SJCRH30 (cell line): ENCODE measurements at places on chromosomes 4 and X.

DNA sequence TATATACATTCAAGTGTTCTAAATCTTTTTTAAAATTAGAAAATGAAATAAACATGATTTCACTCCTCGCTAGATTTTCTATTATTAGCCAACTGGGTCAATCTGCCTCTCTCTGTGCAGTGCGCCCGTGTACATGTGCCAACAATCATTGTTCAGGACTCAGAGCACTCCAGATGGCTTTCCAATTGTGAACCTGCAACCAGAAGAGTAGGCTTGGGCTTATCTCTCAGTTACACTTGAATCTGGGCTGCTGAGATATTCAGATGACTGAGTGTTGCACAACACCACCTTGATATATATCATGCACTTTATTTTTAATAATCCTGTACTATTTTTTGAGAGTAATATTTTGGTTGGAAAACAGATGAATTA is 184.0 kb upstream of the FSTL5 start:
- DNase-seq: no peak

GRCh38 chr4:15420642-15421041 is 7.2 kb upstream of the C1QTNF7 start:
- peak; percentile 56 for DNase-seq

- DNase-seq: no peak
Observed at GRCh38 chrX:13570261-13570605, 832 bp downstream of the EGFL6 start.

GRCh38 chr4:120003193-120003592 is 63.5 kb downstream of the MAD2L1 start:
- no peak for DNase-seq

DNA sequence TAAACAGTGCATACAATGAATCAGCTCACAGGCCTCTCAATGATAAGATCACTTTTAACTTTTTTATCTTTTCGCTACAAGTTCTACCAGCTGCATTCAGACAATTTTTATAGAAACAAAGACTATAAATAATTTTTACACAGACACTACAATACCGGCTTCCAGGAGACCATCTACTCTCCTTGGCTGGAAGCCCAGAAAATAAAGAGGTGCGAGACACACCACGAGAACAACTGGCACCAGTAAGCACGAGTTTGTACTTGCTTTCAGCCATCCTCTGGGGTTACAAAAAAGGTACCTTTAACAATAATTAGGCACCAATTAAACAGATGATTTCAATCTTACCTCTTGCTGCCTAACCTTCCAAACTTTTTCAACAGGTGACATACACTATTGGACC is 11.2 kb upstream of the PRDX4 start:
- DNase-seq: peak; percentile 13

DNA sequence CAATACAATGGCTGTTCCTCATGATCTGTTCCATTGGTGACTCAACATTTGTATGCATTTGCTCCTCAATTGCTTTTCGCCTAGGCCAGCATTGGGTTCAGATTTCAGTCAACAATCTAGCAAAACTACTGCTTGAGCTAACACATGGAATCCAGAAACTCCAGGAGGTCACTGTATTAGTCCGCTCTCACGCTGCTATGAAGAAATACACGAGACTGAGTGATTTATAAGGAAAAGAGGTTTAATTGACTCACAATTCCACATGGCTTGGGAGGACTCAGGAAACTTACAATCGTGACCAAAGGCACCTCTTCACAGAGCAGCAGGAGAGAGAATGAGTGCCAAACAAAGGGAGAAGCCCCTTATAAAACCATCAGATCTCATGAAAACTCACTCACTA is 67.1 kb downstream of the RXFP1 start:
- no peak for DNase-seq

GRCh38 chr4:67743194-67743593 is 11.0 kb downstream of the GNRHR start:
- no peak for DNase-seq

- DNase-seq: no peak
Observed at GRCh38 chr4:1112821-1113182, 562 bp downstream of the RNF212 start.

GRCh38 chrX:24399550-24399949 is 39.1 kb downstream of the SUPT20HL1 start:
- DNase-seq: no peak

DNA sequence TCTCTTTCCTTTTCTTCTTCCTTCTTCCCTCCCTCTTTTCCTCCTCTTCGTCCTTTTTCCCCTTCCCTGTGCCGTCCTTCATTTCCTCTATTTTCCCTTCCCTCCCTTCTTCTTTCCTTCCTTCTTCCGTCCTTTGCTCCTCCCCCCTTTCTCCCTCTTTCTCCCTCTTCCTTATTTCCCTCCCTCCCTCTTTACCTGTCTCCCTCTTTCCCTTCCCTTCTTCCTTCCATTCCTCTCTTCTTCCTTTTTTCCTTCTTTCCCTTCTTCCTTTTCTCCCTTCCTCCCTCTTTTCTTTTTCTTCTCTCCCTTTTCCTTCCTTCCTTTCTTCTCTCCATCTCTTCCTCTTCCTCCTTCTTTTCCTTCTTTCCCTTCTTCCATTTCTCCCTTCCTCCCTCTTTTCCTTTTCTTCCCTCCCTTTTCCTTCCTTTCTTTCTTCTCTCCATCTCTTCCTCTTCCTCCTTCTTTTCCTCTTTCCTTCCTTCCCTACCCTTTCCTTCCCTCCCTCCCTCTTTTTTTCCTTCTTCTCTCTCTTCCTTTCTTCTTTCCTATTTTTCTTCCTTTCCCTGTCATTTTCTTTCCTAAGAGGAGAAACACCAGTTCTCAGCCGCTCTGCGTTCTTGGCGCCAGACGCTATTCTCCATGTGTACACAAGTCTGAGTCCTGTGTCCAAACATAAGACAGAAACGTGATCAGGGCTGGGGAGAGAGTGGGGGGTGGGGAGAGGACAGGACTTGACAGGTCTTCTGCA is 597.1 kb downstream of the MID1IP1 start:
- no peak for DNase-seq

DNA sequence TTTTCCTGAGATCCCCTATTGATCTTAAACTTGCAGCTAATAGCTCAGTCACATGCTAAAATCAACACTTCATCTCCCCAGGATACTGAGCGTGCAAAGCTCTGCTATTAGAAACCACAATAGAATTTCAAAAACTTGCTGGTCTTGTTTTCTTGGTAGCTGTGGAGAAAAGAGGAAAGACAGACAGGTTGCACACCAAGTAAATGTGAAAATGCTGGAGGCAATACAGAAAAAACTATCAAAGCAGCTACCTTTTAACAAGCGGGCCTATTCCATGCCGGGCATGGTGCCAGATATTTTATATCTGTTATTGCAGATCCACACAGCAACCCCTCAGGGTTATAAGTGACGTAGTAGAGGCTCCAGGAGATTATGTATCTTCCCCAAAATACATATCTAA is 171.9 kb downstream of the DCTD start:
- peak; percentile 5 for DNase-seq

DNA sequence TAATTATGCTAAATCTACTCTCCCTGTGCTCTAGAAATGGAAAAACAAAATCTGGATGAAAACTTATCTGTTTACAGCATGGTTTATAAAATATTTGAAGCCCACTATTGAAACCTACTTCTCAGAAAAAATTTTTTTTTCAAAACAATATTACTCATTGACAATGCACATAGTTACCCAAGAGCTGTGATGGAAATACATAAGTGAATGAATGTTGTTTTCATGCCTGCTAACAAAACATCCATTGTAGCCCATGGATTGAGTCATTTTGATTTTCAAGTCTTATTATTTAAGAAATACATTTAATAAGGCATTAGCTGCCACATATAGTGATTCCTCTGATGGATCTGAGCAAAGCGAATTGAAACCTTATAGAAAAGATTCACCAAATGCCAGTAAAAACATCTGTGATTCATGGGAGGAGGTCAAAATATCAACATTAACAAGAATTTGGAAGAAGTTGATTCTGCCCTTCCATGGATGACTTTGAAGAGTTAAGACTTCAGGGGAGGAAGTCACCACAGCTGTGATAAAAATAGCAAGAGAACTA is 144.7 kb upstream of the HHIP start:
- no peak for DNase-seq

DNA sequence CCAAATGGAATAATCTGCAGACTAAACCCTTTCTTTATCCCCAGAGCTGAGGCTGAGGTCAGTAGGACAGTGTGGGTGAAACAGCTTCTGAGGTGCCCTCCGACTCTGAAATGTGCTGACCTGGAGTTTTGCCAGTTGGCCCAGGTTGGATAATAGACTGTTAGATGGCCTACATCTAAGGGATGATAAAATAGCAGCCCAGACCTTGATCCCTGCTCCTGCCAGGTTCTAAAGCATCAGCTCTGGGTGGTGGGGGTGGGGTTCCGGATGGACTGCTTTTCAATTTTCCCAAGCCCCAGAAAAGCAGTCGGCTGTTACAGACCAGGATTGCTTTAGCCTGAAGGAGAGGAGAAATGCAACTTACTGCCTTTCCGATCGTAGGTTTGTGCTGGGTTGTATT is 110.4 kb downstream of the NHS start:
- DNase-seq: no peak

GRCh38 chr4:89829470-89830138 is 7.4 kb downstream of the SNCA start:
- DNase-seq: peak; percentile 12

DNA sequence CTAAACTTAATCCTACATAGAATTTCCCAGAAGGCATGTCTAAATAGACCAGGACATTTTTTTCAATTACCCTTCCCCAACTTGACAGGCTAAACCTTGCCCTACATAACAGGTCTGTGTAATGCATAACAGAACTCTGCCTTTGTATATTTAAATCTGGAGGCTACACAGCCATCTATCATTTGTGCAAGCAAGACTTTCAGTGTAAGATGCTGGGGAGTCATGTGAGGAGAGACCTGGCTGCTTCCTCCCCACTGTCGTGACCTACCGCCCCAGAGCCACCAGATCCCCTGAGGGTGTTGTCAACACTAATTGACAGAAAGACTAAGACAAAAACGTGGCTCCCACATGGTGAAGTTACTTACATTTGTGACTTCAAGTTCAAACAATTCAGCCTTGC is 342.2 kb downstream of the PPARGC1A start:
- no peak for DNase-seq

- DNase-seq: no peak
Observed at GRCh38 chr4:123284168-123284567, 112.4 kb upstream of the SPRY1 start.

DNA sequence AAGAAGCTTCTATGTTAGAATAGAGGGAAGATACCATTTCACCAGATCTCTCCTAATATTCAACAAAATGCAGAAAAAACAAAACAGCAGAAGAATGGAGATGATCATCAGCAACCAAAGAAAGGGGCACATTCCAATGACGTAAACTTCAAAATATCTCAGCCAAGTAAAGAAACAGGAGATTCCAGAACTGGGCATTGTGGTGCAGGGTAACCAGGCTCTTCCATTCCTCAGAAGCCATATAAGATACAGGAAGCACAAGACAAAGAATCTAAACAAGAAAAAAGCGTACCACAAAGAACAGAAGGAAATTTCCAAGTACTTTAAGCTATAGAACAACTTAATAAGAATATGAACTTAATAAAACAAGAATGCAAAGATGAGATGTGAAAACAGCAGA is 6.9 kb upstream of the ARMCX4 start:
- no peak for DNase-seq

- DNase-seq: no peak
Observed at GRCh38 chr4:142393127-142393526, 453.0 kb downstream of the INPP4B start.

DNA sequence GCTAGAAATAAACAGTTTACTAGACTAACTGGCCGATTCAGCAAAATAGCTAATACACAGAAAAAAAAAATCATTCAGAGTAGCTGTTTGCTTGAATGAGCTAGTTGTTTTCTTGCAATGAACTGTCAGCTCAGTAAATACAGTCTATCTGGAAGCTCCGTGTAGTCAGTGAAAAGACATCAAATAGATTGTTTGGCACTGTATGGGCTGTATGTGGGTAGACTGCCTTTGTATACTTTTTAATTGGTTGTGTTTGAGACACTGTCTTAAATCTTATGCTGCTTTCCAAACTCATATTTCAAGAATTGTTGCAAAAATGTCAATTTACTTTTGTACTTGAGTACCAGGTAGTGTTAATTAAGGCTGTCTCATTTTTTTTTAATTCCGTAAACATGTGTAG is 61.6 kb upstream of the GPR174 start:
- no peak for DNase-seq

GRCh38 chr4:183797445-183798300 is 107.4 kb upstream of the STOX2 start:
- peak; percentile 6 for DNase-seq

DNA sequence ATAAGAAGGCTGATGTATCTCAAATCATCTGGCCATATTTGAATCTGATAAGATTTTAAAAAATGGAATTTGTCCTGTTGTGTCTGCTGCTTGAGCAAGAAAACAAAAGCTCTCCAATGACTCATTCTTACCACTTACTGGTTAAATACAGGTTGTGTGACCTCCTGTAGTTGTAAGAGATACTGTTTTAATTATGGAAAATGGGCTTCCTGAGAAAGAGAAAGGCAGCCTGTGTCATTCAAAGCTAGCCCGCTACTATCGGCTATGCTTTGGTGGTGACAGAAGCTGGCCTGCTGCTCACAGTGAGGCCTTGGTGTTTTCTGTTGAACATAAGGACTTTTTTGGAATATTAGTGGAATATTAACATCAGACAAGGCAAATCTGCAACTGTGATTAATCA is 1722.1 kb upstream of the PCDH10 start:
- DNase-seq: no peak

DNA sequence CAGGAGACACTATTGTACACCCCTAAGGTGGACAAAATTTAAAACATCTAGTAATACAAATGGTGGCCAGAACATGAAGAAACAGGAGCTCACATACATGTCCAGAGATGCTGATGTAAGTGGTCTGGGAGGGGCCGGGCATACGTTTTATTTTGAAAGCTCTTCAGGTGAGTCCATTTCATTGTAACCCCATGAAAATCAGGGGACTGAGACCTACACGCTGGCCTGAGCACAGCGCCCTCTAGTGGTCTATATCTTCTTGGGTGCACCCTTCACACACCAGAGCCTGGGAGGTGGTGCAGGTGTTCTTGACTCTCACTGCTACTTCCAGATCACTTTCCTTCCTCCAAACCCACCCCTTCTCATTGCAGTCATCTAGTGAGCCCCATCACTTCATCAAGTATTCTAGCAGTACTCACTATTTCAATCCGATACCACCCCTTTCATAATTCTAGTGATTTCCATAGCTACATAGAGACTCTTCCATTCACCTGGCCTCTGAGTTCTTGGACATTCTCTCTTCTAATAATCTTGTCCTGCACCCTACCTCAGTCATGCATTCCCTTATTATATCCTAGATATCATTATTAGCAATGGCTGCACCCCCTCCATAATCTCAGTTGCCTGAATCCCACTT is 4.3 kb upstream of the TLR6 start:
- peak; percentile 77 for DNase-seq
